GM23248 (cell line): ENCODE measurements at places on chromosomes 12 and 14. TPM values are rescaled to one million over a fixed set of nuclear protein-coding genes. Genes with fewer than 3 reads are reported as not detected.
A peak's percentile ranks its signal among the peaks of the same experiment; 100 is the strongest.

- DNase-seq = no peak
These were observed 8.3 kb upstream of the CHST11 start for GRCh38 chr12:104448451-104448850.

- DNase-seq = no peak
These were observed 1795.5 kb upstream of the FLRT2 start for GRCh38 chr14:83734431-83734830.

DNA sequence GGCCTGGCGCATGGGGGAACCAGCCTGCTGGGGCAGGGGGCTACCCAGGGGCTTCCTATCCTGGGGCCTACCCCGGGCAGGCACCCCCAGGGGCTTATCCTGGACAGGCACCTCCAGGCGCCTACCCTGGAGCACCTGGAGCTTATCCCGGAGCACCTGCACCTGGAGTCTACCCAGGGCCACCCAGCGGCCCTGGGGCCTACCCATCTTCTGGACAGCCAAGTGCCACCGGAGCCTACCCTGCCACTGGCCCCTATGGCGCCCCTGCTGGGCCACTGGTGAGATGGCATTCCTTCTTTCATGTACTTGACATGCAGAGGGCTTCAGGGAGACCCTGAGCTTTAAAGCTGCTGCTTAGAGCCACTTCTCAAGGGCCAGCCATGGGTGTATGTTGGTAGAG lies 9.0 kb downstream of the LGALS3 start:
- DNase-seq = peak; percentile 33

MORN3 gene
- polyA plus RNA-seq = 0.58 and 0.63 TPM in 2 replicates

GPR162 gene
- 0.14 and 0.21 TPM in 2 replicates for polyA plus RNA-seq

GRCh38 chr12:12779529-12779928 lies 5.9 kb upstream of the APOLD1 start:
- peak; percentile 91 for DNase-seq

DNA sequence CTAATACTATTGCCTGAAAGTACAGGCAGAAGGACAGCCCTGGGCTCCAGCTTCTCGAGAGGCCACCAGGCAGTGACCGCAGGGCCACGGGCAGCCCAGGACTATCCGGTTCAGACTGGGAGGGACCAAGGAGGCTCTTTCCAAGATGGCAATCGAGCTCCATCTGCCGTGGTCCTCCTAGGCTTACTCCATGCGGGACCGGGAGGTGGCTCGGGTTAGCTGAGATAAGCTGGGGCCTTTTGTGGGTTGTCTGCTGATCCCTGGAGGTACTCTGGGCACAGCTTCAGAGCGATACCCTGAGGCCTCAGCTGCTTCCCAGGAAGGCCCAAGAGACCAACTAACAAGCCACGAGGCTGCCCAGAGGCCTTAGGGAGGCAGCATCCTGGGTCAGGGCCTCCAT lies 33.1 kb downstream of the SNRNP35 start:
- DNase-seq = no peak

TAS2R13 gene
- not detected in 2 replicates for polyA plus RNA-seq

GRCh38 chr12:93183940-93184671 lies 193.6 kb upstream of the NUDT4 start:
- DNase-seq = peak; percentile 35

DNA sequence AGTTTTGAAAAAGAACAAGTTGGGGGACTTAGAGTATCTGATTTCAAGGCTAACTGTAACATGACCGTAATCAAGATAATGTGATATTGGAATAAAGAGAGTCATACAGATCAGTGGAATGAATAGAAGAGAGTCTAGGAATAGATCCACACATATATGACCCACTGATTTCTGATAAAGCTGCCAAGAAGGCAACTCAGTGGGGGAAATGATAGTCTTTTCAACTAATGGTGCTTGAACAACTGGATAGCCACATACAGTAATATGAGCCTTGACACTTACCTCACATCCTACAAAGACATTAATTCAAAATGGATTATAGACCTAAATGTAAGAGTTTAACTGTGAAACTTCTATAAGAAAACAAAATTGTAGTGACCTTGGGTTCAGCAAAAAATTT lies 3.8 kb downstream of the PRKCH start:
- DNase-seq = no peak

DNA sequence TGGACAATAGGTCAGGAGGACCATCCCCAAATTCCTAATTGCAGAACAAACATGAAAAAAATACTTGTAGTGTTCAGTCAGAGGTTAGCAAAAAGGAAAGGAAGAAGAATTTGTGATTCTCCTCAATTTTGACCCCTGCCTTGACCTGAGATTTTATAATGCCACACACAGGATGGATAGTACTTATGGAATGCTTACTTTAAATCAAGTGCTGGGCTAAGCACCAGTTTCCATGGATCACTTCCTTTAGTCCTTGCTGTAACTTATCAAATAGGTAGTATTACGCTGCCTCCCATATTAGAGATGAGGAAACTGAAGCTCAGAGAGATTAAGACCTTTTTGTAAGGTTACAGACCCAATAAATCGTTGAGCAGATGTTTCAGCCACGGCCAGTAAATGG lies 81.2 kb upstream of the OVCH1 start:
- peak; percentile 5 for DNase-seq
